ENCODE measurements at places on chromosomes 7 and 10. TPM values are rescaled to one million over a fixed set of nuclear protein-coding genes. Genes with fewer than 3 reads are reported as not detected.

The ZNF365 gene
- total RNA-seq = 0.40 TPM

The PRRT4 gene
- total RNA-seq = 0.63 TPM

The SLC35B4 gene
- total RNA-seq = 10.7 TPM

The INHBA gene
- 17.9 TPM for total RNA-seq

The PPP1R17 gene
- total RNA-seq = not detected

The PNLIPRP2 gene
- 1.2 TPM for total RNA-seq

The INA gene
- 0.40 TPM for total RNA-seq

The C10orf105 gene
- total RNA-seq = 0.06 TPM

The MYPN gene
- not detected for total RNA-seq

The PDE1C gene
- total RNA-seq = 2.4 TPM

The SFMBT2 gene
- 19.8 TPM for total RNA-seq

The NKX1-2 gene
- total RNA-seq = 0.09 TPM

The GIMAP1 gene
- 5.1 TPM for total RNA-seq

The CHN2 gene
- 24.7 TPM for total RNA-seq

The ACADSB gene
- 36.1 TPM for total RNA-seq

The TECPR1 gene
- total RNA-seq = 42.3 TPM

The CPXM2 gene
- total RNA-seq = 7.6 TPM

The LDB1 gene
- 77.8 TPM for total RNA-seq

The NDUFA5 gene
- total RNA-seq = 95.2 TPM

The BTAF1 gene
- total RNA-seq = 24.2 TPM
